ENCODE measurements at places on chromosomes 6 and 20.

DNA sequence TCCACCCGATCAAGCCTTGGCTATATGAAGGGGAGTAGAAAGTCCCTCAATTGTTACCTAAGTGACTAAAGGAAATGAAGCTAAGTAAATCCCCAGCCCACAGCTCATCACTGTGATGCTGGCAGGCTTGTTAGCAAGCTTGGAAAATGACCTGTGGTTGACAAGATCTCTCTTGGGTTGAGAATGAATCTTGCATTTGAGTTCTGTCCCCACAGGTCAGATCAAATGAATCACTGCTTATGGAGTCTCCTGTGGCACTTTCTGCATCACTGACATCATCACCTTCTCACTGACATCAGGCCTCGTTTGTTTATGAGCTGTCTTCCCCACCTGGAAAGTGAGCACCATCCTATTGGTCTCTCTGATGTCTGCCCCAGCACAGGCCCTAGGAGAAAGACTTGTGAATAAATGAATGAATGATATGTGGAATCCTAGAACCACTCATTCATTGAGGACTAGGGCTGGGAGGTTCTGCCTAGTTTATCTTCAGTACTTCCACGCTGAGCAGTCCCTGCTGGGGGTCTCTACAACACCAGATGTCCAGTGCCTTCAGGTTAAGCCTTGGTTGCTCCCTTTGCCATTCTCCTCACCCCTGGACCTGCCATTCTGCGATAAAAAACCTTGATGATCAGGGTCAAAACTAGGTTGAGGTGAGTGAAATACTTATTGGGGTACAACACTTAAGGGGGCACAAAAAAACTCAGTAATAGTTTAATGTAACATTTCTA, 318.4 kb upstream of the MOCS1 start:
- DNase-seq: no peak

DNA sequence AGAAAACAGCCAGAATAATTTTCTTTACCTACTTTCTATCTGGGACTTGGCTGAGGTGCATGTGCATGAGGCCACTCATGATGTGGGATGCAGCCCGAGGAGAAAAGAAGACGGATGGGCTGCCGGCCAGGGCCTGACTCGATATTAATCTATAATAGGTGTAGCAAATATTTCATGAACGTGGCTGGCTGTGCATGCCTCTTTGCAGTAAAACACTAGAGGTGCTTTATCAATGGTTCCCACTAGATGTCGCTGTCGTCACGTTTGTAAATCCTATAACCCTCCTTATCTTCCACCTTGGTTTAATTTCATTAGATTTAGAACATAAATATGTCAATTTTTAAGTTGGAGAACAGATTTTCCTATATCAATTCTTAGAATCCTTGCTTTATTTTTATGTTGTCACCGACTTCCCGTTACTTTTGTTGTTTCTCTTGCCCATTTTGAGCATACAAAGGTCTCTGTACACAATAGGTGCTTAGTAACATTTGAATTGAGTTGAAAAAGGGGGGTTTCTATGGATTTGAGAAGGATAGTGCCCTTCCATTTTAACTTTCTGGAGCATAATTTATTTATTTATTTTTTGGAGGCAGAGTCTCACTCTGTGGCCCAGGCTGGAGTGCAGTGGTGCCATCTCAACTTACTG, 19.6 kb upstream of the FERMT1 start:
- peak; percentile 47 for DNase-seq

DNA sequence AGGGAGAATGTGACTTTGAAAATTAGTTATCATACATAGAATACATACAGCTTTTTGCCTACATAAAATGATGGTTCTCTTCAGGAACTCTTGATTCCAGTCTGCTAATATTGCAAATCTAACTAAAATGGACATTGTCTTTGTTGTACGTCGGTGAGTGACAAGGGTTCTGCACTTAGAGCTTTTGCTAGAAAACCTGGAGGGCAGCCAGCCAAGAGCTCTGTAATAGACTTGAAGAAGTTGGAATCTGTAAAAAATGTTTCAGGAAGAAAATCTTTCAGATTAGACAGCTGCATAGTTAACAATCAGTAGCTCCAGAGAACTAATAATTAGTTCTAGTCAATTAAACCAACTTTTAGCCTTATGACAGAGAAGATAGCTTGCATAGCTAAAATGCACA, 138.3 kb downstream of the FLRT3 start:
- DNase-seq: no peak

GRCh38 chr20:5024982-5025381, 23.7 kb upstream of the SLC23A2 start:
- no peak for DNase-seq

DNA sequence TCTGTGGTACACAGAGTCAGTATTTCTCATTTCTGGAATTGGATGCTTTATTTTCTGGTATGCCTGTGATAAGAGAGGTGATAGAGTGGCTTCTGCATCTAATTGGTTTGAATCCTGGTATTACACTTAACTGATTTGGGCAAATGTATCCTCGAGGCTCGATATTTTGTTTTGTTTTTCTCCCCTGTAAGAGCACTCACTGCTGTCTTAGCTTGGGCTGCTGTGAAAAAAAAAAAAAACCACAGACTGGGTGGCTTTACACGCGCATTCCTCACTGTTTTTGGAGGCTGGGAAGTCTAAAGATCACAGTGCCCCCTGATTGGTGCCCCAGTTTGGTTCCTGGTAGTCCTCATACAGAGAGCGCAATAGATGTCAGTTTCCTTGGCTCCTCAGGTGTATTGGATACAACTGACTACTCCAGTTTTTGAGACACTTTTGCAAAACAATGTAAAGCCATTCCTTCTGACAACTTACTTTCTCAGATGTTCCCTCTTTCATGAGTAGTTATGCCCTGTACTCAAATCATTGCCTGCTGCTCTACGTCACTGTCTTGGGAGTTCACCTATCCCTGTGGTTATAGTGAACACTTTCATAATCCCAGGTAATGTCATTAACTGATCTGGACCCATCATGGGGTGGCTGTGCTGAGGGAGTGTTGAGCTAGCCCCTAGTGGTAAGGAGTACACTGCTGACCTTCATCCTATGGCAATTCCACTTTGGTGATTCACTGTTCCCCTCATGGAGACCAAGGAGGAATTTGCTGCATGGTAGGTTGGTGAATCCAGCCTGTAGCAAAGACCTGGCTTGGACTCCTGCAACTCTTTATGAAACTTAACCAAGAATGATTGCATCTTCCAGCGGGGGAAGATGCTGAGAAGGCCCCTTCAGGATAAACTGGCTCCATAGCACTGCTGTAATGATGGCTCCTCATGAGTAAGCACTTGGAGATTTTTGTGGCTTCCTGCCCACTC, 3.5 kb upstream of the ACAT2 start:
- no peak for DNase-seq

DNA sequence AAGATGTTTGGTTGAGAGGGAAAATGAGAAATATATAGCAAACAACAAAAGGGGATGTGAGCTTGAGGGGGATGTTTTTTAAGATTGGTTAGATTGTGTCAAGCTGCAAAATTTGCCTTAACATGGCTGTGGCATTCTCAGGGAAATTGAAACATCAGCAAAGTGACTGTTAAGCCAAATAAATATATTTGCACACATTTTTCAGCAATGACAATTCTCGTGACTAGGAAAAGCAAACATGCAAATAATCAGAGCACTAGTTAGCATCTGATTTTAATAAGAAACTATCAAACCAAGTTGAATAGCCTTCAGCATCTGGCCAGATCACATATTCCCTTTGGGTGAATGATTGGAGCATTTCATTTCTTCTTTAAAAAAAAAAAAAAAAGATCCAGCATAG, 262.8 kb downstream of the TBC1D7 start:
- DNase-seq: no peak

GRCh38 chr20:17859616-17860232, 108.9 kb downstream of the SNX5 start:
- no peak for DNase-seq

DNA sequence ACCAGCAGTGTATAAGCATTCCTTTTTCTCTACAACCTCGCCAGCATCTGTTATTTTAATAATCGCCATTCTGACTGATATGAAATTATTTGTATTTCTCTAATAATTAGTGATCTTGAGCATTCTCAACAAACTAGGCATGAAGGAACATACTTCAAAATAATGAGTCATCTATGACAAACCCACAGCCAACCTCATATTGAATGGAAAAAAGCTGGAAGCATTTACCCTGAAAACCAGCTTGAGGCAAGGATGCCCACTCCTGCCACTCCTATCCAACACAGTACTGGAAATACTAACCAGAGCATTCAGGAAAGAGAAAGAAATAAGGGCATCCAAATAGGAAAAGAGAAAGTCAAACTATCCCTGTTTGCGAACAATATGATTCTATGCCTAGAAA, 390.6 kb upstream of the ID4 start:
- DNase-seq: no peak

GRCh38 chr6:25862199-25862598, 11.8 kb downstream of the SLC17A3 start:
- no peak for DNase-seq

GRCh38 chr6:148851683-148852556, 105.1 kb downstream of the UST start:
- DNase-seq: no peak

GRCh38 chr6:135833771-135834170, 17.7 kb upstream of the PDE7B start:
- no peak for DNase-seq

GRCh38 chr20:58481481-58482021, 33.6 kb downstream of the APCDD1L start:
- DNase-seq: peak; percentile 71

DNA sequence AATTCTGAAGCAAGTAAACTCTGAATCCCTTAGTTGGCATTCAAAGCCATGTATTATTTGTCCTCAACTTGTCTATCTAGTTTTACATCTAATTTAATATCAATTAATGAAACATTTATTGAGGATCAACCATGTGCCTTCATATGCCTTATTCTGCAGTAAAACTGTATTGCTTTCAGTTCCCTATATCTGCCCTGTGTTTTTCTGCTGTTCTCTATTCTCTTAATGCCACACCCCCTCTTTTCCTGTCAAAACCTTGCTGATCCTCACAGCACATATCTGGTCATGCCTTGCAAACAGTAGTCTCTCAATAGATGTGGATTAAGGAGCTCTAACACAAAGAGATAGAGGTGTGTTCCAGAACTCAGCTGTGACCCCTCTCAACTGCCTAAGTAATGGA, 2.0 kb downstream of the FIG4 start:
- no peak for DNase-seq

DNA sequence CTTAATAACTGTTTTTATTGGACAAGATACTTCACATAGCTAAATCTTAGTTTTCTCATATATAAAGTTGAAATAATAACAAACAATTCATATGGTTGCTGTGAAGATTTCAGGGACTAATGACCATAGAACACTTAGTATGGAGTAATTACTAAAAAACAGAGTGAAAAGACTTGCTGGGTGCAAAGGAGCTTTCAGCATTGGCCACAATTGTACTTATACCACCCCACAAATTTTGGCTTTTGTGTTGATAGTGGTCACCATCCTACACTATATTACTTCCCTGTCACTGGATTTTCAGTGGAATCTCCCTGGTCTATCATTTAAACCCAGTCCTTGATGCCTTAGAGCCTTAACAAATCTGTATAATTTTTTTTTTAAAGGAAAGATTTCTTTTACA, 398.6 kb upstream of the EPHA7 start:
- no peak for DNase-seq

DNA sequence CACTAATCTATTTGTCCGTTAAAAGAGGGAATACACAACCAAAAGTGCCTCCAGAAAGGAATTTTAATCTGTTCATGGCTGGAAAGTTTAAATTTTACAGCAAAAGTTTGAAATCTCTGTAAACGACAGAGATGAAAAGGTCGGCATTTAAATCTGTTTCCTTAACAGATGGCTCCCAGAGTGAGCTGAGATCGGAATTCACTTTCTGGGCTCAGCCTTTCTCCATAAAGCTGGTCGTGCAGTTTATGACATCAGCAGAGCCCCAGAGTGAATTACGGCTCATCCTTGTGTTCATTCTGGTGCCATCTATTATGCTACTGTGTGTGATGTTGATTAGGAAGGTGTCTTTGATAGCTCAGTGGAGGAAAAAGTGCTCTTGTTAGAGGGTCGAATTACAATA, 117.6 kb upstream of the ZFP64 start:
- no peak for DNase-seq

DNA sequence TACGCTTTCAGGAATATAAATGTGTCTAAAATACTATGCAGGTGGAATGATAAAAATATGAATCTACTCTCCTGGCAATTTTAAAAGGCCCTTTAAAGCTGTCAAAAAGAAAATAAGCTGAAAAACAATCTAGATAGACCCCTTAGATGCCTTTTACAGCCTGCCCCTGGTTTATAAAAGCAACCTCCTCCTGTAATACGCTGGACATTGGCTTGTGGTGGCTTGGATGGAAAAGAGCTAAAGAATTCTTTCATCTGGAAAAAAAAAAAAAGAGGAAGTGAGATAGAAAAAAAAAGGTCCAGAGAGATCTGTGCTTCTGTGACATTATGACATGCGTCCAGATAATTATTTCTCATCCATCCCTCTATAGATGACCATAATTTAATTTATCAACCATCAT, 115.9 kb upstream of the NRSN1 start:
- DNase-seq: no peak

DNA sequence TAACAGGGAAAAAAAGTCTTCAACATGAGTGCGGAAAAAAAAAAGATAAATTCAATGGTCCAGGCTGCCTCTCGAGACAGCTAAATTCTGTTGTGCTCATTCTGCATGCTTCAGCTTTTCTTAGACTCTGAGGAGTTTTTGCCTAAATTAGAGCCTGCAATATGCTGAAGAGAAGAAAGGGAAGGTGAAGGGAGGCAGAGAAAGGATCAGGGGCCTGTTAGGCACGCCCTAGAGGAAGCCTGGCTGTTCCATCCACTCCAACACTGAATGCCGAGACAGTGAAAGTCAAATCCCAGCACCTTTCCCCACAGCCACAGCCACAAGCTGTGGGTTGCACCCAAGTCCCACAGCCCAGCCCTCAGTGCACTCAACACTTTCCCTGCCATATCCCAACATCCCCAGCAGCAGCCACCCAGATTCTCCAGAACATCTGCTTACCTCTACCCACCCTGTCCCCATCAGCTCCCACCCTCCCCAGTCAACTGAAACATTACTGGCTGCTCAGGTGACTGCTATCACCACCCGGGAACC, 37.3 kb downstream of the PREX1 start:
- DNase-seq: no peak

- no peak for DNase-seq
These were observed 11.0 kb upstream of the HDGFL1 start for GRCh38 chr6:22558288-22558882.

DNA sequence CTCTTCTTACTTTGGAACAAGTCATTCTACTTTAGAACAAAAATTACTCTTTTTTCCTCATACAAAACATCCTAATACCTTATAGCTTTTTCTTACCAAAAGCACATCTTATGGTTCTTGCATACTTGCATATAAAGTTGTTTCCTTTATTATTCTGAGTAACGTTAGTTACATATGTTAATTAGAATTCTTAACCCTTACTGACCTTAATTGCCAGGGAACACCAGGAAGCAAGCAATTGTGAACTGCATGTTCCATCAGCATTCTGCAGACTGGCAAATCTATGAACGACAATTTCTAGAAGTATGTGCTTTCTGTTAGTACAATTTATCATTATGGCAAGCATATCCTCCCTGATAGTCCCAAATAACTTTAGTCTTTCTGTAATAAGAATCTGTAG, 831.0 kb downstream of the C6orf118 start:
- DNase-seq: no peak
